ENCODE measurements at places on chromosomes 4 and X.
A peak's percentile ranks its signal among the peaks of the same experiment; 100 is the strongest.

DNA sequence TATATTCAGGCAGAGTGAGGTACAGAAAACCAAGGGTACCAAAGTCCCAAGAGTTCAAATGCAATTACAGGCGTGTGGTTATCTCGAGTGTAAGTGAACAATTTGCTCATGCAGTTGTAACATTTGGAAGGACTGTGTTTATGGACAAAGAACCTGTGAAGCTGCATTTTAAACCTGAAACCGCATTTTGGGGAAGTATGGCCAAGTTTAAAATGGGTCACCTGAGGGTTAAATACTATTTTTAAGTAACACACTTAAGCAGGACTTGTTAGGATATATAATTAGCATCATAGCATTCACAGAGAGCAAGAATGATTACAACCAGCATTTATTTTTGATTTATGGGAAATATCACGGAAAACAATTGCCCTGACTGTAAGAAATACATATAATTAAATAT lies 79.1 kb upstream of the LCORL start:
- no peaks in the 10 kb centered on the region for H3K36me3 ChIP-seq
- no peaks in the 10 kb centered on the region for H3K4me1 ChIP-seq
- H3K27ac ChIP-seq: no peak overlapping the region
- no peaks in the 10 kb centered on the region for H3K27me3 ChIP-seq

DNA sequence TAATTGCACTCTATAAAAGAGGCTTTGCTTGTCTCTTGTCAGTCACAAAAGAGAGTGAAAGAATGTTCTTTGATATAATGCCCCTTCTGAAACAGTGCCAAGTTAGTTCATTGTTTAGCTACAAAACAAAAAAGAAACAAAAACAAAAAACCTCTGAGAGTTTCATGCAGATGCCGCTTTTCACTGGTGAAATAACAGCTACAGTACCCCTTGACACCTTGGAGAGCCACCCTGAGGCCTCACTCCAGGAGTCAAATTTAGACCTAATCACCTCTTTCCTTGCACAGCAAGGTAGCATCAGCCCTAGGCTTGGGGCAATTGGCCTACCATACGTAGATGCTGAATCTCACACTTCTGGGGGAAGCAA lies 185.2 kb downstream of the UNC5C start:
- no peaks in the 10 kb centered on the region for H3K27me3 ChIP-seq
- no peaks in the 10 kb centered on the region for H3K4me1 ChIP-seq
- DNase-seq: no peak
- H3K27ac ChIP-seq: no peak overlapping the region

DNA sequence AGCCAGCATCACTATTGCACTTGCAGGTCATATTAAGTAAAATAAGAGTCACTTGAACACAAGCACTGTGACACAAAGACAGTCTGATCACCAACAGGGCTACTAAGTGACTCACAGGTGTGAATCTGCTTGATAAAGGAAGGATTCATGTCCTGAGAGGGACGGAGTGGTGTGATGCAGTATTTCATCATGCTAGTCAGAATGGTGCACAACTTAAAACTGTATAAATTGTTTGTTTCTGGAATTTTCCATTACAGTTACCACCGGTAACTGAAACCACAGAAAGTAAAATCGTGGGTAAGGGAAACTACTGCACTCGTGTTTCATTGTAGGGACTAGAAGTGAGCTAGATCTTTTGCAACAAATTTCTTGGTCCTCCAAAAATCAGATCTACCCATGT lies 109.7 kb downstream of the ELOVL6 start:
- H3K4me3 ChIP-seq: no peak overlapping the region
- H3K27ac ChIP-seq: no peak overlapping the region
- H3K4me1 ChIP-seq: no peaks in the 10 kb centered on the region
- H3K27me3 ChIP-seq: no peaks in the 10 kb centered on the region
- no peak for DNase-seq
- no peaks in the 10 kb centered on the region for H3K36me3 ChIP-seq

- peak within 1 kb of the TSS; percentile 39 for H3K4me3 ChIP-seq
- H3K27ac ChIP-seq: no peak within 1 kb of the TSS
- H3K36me3 ChIP-seq: no peaks in the 10 kb centered on the region
- DNase-seq: no peak
Observed at GRCh38 chrX:66638591-66639500, at the start of gene EDA2R. Gene EDA2R (minus strand): TSS chrX:66639078. CDS start chrX:66616020, 23,058 bp downstream.
